ENCODE measurements at places on chromosomes 11 and 22.

DNA sequence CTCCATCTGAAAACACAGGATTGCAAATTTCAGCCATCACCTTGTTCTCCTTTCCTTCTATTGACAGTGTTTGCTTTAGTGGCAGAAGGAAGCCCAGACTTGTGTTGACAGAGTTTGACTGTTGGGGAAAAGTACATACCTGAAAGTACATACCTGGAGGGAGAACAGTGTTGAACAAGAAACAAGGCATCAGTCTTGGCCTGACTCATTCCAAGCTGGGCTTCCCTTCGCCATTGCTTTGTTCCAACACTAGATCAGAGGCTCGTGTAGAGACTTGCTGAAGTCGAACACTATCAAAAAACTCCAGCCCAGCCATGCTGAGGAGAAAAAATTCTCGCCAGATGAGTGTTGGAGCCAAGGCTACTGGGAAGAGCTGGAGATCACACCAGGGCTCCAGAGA, 133.4 kb downstream of the BBOX1 start:
- no peak for DNase-seq

DNA sequence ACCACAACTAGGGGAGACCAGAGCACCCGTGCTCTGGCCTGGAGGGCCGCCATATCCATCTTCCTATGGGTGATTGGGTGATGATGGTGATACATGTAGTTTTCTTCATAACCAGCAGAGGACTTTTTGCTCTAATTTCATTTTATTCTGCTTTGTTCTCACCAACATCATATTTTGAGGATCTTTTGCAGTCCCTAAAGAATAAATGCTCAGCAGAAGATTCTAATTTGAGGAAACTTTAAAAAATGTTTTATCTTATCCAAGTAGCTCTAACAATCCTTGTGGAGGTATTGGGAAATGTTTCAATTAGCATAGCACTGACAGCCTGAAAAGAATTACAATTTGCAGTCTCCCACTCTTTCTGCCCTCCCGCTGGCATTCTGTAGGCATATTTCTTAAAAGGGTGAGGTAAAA, 544.0 kb downstream of the NTM start:
- no peak for DNase-seq

DNA sequence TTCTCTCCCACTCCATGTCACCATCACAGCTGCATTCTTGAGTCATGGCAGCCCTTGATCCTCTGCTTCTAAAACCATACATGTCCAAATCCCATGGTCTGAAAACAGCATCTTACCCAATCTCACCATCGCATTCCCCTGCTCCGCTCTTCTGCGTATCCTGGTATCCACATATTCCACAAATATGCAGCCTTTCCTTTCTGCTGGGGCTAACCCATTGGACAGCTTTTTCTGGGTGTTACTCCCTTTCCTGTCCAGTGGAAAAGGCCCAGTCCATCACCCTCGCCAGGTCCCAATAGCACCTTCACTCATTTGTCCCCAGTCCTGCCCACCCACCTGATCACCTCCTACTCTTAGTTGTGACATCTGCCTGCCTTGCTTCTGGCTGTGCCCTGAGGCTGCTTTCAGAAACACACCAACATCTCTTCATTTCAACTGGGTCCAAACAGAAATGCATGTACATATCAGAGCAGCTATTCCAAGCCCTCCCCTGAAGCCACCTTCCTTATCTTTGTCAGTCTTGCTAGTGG, 237.6 kb upstream of the TBCEL start:
- no peak for DNase-seq

GRCh38 chr11:125076378-125076945, 13.4 kb downstream of the SLC37A2 start:
- DNase-seq: no peak

GRCh38 chr11:107564877-107565218, 687 bp downstream of the ALKBH8 start:
- no peak for DNase-seq

GRCh38 chr11:128964463-128964930, 21.8 kb upstream of the TP53AIP1 start:
- no peak for DNase-seq

- DNase-seq: no peak
These were observed 1.2 kb downstream of the MSANTD2 start for GRCh38 chr11:124798991-124799347.

GRCh38 chr11:130144861-130145281, 14.7 kb upstream of the ST14 start:
- no peak for DNase-seq

DNA sequence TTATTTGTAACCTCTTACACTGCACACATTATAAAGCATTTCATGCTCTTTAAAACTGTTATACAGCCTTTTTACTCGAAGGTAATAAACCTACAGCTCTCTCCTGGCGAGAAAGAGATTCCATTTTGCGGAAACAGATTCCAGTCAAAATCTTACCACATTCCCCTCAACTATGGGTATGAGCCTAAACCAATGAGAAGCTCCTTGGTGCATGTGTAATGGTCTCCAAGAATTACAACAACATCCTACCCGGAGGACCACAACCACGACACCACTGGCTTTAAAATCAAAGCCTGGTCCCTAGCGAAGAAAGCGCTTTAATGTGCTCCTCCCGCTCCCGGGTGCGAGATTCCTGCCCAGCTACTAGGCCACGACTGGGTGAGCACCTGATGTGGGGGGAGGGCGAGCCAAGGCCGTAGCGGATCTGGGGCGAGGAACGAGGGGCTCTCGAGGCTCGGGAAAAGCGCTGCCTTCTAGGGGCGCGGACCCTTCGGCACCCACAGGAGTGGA, 821 bp downstream of the CELF1 start:
- DNase-seq: peak; percentile 4

GRCh38 chr22:27226666-27227065, 569.3 kb downstream of the MIAT start:
- DNase-seq: no peak

GRCh38 chr22:41822317-41823057, 10.4 kb upstream of the SREBF2 start:
- DNase-seq: peak; percentile 47

DNA sequence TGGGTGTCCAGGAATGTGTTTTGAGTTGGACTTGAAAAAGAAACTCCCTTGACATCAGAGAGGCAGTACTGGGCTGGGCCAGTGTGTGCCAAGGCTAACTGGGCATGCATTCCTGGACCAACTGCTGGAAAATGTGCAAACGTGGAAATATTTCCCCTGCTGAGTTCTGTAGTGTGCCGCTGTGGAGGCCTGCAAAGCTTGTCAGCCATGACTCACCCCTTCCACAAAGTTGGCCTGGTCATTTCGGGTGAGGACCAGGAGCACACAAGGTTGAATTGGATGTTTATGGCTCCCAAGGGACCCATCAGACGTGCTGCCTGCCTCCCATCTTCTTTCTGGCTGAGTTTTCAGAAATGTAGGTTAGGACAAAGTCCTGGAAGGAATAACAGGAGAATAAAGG, 513.1 kb downstream of the MIAT start:
- DNase-seq: no peak

GRCh38 chr11:7671347-7672215, 1.7 kb downstream of the CYB5R2 start:
- peak; percentile 16 for DNase-seq

DNA sequence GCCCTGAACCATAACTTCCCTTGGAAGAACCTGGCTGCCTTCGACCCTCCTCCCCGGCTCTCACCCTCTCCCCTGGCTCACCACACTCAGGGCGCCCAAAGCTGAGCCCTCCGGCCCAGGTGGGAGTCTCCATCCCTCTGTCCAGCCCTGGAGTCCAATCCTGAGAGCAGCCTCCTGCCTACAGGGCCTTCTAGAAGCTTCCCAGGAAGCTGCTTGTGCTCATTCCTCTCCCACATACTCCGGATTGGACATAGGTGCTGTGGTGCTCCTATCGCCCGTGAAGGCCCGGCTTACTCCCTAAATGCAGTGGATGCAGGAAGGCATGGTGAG, 1332.0 kb downstream of the BRD1 start:
- no peak for DNase-seq

DNA sequence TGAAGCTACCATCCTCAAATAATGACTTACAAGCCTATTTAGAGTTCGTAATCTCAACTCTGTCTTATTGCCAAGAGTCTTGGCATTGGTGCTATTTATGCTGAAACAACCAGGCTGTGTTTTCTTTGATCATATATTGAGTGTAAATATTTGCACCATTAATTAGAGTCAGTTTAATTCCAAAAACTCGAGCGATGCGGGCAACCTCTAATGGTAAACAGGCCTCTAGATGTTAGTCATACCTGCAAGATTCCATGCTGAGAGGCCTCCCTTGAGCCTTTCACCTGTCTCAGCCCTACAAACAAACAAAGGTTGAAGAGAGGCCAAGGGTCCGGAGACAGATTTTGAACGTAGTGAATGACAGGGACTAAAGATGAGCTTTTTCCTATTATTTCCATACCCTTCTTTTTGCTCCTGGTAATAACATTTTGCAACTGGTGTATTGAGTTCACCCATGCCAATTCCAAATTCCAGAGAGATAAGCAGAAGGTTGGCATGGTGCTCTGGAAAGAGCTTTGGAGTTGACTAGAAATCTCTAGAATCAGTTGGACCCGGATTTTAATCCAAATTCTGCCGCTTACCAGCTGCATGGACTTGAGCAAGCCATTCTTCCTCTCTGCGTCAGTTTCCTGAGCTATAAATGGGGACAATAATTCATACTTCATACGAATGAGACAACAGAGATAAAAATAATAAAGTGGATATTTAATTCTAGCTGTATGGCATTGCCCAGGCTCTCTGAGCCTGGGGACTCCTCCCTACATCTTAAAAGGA, 99.1 kb upstream of the ANO1 start:
- no peak for DNase-seq

GRCh38 chr11:46315033-46315738, 32.1 kb upstream of the DGKZ start:
- peak; percentile 61 for DNase-seq

GRCh38 chr22:27391092-27391770, 410.3 kb downstream of the MN1 start:
- DNase-seq: no peak

DNA sequence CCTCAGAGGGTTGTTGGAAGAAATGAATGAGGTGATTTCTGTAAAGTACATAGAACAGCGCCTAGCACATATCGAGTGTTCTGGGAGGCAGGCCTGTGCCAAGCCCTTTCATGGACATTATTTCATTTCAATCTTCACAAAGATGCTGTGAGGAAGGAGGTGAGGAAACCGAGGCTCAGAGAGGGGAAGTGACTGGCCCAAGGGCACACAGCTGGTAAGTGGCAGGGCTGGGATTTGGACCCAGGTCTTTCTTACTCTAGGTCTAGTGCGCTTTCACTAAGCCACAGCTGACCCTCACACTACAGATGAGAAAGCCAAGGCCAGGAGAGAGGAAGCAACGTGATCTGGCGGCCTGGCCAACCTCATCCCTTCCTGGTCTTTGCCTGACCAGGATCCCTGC, 2.0 kb downstream of the PELI3 start:
- DNase-seq: no peak

- no peak for DNase-seq
These were observed 96.6 kb upstream of the AKIP1 start for GRCh38 chr11:8814209-8814922.

DNA sequence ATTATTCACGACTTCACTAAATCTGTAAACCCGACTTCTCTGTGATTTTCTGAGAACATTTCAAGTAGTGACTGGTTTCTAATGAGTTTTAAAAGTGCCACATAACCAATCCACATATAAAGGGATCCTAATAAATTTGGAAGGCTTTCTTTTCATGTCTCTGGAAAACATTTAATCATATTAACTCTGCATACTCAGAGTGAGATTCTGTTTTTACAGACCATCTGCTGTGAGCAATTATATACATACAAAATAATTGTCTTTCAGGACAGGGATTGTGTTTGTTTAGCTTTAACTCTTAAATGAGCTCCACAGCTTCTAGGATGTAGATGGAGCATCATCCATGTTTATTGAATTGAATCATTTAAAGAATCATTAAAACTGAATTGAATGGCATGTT, 65.1 kb downstream of the PRMT3 start:
- DNase-seq: no peak

- no peak for DNase-seq
These were observed 10.6 kb upstream of the SPI1 start for GRCh38 chr11:47388697-47389576.

DNA sequence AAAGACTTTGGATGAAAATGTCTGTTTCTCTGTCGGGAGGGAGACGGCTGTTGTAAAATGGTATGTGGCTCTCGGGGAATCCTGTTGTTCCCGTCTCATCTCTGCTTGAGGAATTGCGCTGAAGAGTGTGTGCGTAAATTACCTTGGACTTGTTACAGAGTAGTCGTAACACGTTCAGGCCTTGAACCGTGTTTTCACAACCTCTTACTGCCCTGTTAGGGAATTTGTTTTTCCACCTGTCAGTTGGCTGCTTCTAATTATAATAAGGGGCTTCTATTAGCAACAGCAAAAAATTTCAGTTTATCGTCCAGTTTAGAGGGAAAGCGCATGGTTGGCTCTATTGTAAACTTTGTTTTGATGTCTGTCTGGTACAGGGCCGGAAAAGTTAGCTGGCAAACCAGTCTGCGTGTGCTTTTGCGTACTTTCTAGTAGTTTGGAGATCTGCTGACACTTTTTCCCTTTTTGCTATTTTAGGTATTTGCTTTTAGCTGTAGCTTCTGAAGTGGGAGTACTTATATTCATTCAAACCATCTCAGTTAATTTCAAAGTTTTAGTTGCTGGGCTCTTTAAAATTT, 1.5 kb downstream of the HIPK3 start:
- no peak for DNase-seq

DNA sequence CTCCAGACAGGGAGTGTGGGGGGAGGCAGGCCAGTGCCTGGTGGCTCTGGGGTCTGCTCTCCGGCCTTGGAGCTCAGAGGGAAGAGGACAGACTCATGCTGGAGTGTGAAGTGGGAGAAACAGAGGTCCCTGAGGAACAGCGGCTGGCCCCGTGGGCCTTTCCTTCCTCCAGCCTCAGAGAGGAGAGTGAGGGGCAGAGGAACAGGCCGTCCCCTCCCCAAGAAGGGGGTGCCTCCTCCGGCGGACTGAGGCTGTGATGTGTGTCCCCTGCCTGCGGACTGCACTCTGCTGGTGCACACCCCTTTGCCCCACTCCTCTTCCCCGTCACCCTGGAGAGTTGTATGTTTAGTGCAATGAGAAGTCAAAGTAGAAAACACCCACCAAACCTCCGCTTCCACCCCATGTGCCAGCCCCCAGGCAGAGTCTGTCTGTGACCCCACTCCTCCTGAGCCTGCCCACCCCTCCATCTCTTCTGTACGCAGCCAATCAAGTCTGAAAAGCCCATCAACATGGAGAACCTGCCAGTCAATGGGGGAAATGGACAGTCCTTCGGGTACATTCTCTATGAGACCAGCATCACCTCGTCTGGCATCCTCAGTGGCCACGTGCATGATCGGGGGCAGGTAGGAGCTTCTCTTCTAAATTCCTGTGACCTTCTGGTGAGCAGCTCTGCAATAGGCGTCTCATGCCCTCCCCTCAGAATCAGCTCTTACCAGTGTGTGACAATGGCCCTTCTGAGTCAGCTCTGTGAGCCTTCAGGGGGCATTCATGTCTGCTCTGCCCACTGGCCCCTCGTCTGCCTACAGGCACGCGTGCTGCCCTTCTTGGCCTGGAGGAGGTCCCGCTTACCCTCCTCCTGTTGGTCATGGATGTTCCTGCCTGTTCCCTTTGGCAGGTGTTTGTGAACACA, 39.0 kb downstream of the GLB1L2 start:
- DNase-seq: no peak

- no peak for DNase-seq
These were observed 6.2 kb upstream of the LDLRAD3 start for GRCh38 chr11:35937700-35938099.
